ENCODE measurements at places on chromosomes 4 and X.

GRCh38 chr4:340011-340410 lies 2.4 kb downstream of the ZNF141 start:
- no peak for DNase-seq

- no peak for DNase-seq
Measured at GRCh38 chr4:26023203-26023972, 109.4 kb downstream of the SMIM20 start.

DNA sequence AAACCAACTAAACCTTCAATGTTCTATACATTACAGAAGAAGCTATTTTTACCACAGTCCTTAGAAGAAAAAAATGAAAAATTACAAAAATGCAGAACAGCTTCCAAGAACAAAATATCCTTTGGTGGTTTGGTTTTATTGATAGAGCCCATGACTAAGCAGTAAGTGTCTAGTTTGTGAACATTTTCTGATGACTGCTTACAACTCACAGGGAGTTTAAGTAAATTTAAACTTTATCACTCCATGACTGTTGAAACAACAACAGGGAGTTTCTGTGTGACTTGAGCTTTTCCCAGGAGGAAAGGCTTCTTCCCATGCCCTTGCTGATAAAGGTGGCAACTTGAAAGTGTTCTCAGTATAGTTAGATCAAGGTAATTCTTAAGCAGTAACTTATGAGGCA lies 2.9 kb downstream of the PF4 start:
- DNase-seq: no peak

- no peak for DNase-seq
Measured at GRCh38 chr4:86561256-86561655, 32.9 kb upstream of the PTPN13 start.

GRCh38 chr4:39043058-39043860 lies 11.1 kb upstream of the TMEM156 start:
- no peak for DNase-seq

- DNase-seq: no peak
Measured at GRCh38 chr4:141448490-141448889, 187.9 kb upstream of the IL15 start.

DNA sequence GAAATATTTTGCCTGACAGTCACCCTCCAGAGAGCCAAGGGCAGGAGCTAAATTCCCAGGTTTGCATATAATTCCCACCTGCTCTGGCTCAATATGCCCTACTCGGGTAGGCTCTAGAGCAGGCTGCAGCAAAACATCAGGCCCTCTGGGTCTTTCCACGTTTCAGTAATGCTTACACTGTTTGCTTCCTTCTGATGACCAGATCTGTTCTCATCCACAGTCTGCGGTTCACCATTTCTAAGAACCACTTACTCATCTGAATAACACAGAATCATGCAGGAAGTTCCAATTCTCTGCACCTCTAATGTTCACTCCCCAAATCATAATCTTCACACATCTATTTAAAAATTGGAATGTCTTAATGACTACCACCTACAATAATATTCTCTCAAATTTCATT lies 141.4 kb downstream of the PPP3CA start:
- no peak for DNase-seq

DNA sequence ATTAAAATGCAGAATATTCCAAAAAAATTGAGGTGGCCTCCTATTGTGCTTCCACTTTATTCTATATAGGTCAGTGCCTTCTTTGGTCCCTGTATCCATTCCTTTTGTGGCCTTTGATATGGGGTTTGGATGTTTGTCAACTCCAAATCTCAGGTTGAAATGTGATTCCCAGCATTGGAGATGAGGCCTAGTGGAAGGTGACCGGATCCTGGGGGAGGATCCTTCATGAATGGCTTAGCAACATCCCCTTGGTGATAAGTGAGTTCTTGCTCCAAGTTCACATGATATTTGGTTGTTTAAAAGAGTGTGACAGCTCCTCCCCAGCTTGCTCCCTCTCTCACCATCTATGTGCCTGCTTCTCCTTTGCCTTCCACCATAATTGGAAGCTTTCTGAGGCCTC lies 380.6 kb downstream of the INPP4B start:
- no peak for DNase-seq

GRCh38 chrX:103663981-103664762 lies 22.3 kb downstream of the MORF4L2 start:
- no peak for DNase-seq

DNA sequence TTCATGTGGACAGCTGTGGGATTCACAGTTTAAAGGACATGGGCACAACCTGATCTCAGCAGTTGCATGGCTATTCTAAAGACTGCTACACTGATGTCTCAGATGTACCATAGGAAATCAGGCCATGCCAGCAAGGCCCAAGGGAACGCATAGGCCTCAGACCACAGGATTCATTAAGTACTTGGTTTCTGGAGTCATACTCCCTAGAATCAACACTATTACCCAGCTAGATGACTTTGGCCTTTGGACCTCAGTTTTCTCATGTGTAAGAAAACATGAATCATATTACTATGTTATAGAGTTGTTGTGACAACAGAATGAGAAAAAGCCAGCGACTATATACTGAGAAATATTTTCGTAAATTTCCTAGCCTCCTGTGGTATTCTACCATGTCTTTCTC lies 67.9 kb downstream of the NHS start:
- no peak for DNase-seq

- DNase-seq: no peak
Measured at GRCh38 chr4:13178621-13179020, 305.5 kb downstream of the RAB28 start.

DNA sequence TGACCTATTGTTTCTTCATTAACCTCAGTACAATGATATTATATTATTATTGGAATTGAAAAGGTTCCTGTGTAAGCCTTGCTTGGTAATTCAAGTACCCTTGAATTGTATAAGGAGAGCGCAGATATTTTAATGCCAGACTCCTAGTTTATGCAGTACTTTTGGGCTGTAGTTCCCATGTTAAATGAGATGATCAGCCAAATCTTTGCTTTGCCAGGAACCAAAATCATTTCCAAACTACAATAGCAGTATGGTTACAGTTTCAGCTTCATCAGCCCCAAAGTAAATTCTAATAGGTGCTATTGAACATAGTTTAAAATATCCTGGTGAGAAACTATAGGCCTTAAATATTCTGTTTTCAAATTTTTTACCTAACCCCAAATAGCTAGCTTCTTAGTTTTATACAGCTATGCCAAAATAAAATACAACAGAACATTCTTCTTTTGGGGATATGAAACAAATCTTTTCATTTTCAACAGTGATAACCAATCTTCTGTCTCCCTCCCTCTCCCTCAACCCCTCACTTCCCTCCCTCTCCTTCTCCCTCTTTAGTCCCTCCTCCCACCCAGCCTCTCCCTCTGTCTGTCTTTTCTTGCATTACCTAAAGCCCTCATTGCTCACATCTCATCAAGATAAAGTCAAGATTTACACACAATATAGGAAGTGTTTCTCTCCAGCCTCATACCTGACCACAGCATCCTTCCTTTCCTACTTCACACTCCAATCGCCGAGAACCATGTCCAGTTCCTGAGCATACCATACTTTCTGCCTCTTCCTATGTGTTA lies 190.1 kb downstream of the SHROOM3 start:
- DNase-seq: no peak

- no peak for DNase-seq
Measured at GRCh38 chr4:159216834-159217233, 114.0 kb downstream of the RAPGEF2 start.

- DNase-seq: no peak
Measured at GRCh38 chr4:169024762-169025161, 14.7 kb upstream of the CBR4 start.

DNA sequence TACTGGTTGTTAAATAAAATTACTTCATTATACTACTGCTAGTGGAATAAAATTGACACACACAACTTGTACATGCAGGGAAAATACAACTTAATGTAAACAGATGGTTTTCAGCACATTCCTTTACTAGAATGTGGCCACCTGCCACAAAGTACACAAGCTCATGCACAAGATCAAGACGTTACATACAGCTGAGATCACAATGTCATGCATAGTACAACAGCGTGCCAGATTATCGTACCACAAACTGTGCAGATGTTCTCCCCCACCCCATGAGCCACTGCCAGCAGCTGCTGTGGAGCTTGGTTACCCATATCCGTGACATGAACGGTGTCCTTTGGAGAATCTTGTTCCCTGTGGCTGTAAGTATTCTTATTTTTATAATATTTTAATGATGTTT lies 27.7 kb downstream of the FBXO8 start:
- no peak for DNase-seq

DNA sequence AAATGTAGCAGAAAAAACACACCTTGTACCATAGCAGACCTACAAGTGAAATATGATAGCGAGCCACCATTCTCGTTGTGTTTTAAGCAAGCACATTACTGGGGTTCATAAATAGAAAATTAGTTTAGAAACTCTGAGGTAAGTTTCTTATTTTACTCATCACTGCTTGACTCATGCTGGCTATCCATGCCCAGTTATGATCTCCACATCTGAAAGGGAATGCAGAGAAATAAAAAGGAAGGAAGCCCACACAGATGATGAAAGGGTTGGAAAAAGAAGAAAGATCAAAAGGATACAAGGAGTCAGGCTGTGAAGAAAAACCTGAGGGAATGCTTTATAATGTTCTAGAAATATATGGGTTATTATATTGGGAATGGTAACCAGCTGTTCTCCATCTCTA lies 54.5 kb downstream of the CAMK2D start:
- DNase-seq: no peak

GRCh38 chr4:154760895-154761294 lies 17.1 kb downstream of the LRAT start:
- DNase-seq: no peak

DNA sequence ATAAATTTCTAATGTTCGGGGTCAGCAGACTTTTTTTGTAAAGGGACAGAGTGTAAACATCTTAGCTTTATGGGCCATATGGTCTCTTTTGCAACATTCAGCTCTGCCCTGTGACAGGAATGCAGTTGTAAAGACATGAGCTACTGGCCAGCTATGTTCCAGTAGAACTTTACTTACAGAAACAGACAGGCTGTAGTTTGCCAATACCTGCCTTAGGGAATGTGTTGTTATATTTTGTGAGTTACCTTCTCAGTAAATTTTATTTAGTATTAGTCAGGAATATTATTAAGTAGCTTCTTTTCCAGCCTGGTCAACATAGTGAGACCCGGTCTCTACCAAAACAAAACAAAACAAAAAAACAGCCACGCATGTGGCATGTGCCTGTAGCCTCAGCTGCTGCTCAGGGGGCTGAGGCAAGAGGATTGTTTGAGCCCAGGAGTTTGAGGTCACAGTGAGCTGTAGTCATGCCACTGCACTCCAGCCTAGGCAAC lies 48.7 kb downstream of the HTT start:
- DNase-seq: no peak

DNA sequence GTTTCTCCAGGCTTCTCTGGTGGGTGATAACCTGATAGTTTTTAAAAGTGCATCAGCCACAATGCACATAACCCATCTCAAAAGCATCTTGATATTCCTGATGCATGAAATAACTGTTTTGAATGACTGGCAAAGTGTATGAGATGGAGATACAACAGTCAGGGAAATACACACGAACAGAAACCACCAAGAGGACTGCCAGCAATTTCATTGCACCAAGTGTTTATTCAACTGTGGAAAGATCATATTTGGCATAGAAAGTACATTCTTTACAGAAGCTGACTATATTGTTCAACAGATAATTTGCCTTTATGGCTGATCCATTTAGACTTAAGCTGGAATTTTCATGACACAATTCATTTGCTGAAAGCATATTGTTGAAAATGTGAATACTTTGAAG lies 139.5 kb downstream of the SLIT2 start:
- DNase-seq: no peak

- DNase-seq: no peak
Measured at GRCh38 chr4:88672987-88673386, 24.6 kb downstream of the NAP1L5 start.

All from right renal pelvis (tissue), 4 donors.